SHP77 (cell line): ENCODE measurements at places on chromosomes 4 and X.

DNA sequence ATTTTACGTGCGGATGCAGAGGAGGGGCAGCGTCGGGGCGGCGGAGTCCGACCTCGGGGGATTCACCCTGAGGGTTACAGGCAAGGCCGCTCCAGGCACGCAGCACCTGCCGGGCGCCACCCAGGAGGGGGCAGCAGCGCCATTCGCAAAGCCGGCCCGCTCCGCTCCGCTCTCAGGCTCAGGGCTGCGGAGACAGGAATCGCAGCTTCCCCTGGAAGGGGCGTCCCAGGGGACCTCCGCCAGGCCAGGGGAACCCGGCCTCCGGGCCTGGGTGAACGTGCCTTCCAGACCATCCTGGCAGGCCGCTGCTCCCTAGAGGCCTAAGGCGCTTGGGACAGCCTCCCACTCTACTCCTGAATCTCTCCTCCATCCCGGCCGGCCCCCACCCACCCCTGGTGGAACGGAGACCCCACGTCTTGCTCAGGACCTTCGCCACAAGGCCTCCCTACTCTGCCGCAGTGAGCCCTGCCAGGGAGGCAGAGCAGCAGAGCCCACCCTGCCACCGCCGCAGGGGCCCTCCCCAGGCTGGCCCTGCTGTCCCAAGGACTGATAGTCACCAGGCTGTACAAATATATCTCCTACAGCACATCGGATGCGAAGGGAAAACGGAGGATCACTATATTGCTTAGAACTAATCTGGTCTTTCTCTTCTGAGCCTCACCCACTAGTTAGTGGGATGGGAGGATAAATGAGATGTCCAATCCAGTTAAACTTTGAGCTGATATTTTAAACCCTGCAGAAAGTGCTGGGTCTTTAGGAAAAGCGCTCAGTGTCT lies 115.0 kb downstream of the SMIM20 start:
- DNase-seq, result peak; percentile 29

DNA sequence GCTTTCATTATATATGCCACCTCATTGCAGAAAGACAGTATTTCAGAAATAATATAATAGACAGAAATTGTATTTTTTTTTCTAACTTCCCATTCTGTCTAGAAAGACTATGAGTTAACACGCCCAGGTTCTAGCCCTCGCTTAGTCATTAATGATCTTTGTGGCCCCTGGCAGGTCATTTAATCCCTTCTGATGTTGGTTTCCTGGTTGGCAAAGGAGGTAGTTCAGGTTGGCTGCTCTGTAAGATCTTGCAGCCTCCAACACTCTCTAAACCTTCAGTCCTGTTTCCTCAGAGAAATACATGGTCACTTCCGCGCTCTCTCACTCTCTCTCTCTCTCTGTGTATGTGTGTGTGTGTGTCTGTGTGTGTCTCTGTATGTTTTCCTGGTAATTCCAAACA lies 156.3 kb upstream of the NOCT start:
- no peak for DNase-seq

DNA sequence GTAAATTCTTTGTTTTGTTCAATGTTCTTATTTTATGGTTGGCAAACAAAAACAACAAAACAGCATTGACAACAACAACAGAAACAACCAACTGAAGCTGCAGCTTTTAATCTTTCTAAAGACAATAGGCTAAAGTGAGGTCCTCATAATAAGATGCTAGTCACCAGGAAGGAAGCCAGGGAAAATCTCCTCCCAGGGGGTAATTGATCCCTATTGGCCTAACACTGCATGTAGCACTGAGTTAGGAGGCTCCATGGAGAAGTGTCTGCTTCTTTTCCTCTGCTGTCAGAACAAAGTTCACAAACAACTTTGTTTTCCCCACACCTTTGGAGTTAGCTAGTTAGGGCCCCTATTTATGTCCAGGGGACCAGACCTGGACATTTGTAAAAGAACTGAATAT lies 4.7 kb upstream of the LRAT start:
- DNase-seq, result no peak

GRCh38 chr4:87543835-87544461 lies 14.8 kb upstream of the SPARCL1 start:
- peak; percentile 42 for DNase-seq

- DNase-seq, result no peak
Measured at GRCh38 chr4:113496698-113497097, 264.8 kb downstream of the CAMK2D start.
